DMS79 (cell line): ENCODE measurements at places on chromosomes 4 and X.

GRCh38 chr4:136078976-136079375 lies 1453.3 kb downstream of the PCDH18 start:
- DNase-seq, result no peak

GRCh38 chr4:184472614-184473498 lies 1.5 kb downstream of the IRF2 start:
- peak; percentile 17 for DNase-seq

- no peak for DNase-seq
Measured at GRCh38 chrX:4547213-4547836, 833.9 kb upstream of the PRKX start.

GRCh38 chr4:89289312-89289711 lies 18.3 kb downstream of the GPRIN3 start:
- no peak for DNase-seq

DNA sequence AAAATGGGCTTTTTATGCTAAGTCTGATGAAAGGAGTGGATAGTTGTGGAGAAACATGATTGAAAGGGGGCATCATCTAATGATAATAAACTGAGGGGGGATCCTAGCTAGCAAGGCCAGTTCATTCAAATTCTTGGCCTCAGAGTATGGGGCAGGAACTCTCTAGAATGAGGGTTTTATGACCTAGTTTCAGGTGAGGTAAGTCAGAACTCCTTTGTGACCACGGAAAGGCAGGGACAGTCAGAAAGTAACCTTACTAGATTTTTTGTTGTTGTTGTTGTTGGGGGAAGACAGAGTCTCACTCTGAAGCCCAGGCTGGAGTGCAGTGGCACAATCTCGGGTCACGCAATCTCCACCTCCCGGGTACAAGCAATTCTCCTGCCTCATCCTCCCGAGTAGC lies 1.5 kb upstream of the PAQR3 start:
- no peak for DNase-seq

GRCh38 chr4:116664198-116664597 lies 421.2 kb downstream of the TRAM1L1 start:
- no peak for DNase-seq

GRCh38 chr4:4858527-4859324 lies 739 bp upstream of the MSX1 start:
- DNase-seq, result no peak

- DNase-seq, result no peak
Measured at GRCh38 chr4:54140287-54140686, 40.3 kb downstream of the GSX2 start.

- no peak for DNase-seq
Measured at GRCh38 chrX:9995855-9996339, 28.7 kb downstream of the CLDN34 start.

- DNase-seq, result no peak
Measured at GRCh38 chrX:9465380-9466123, 694 bp downstream of the TBL1X start.

GRCh38 chr4:139301821-139302611 lies at the start of gene NDUFC1:
Gene NDUFC1 (minus strand): TSS chr4:139302477. CDS start chr4:139295798, 6,679 bp downstream.
- peak; percentile 21 for DNase-seq

GRCh38 chr4:165058666-165059065 lies 5.0 kb downstream of the TRIM75 start:
- no peak for DNase-seq

- DNase-seq, result no peak
Measured at GRCh38 chrX:109619771-109620170, 5.2 kb downstream of the KCNE5 start.

- no peak for DNase-seq
Measured at GRCh38 chr4:134189480-134189879, 12.1 kb downstream of the PABPC4L start.

- DNase-seq, result no peak
Measured at GRCh38 chr4:147578051-147578476, 39.1 kb upstream of the TMEM184C start.

GRCh38 chr4:112852601-112853000 lies 196.9 kb upstream of the ANK2 start:
- no peak for DNase-seq

DNA sequence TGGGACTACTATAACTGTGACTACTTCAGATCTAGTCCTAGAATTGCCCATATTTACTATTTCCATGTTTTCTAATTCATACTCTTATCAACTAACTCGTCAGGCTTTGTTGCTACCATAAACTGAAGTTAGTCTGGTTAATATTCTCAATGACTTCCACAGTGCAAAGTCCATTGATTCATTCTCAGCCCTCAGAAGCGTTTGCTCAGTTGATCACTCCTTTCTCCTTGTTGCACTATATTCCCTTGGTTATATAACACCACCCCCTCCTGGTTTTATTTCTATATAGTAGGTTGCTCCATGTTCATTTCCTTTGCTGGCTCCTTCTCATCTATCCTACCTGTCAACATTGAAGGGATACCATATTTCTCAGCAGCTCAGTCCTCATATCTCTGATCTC lies 27.2 kb upstream of the SLC6A14 start:
- no peak for DNase-seq

- DNase-seq, result no peak
Measured at GRCh38 chr4:8422327-8422726, 18.2 kb downstream of the ACOX3 start.

DNA sequence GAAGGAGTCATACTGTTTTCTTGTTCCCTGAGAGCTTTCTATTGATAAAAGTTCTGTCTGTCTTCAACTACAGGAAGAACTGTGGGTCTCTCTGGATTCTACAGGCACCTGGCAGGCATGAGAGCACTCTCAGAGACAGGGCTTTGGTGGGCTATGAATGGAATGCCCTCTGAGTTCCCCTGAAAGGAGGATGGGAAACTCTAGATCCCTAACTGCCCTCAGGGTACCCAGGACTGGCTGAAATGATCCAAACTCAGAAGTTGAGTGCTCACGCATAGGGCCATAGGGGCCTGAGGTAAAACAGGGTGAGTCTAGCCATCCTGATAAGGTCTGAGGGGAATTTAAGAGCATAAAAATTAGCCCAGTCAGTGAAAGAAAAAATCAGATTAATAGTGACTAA lies 59.0 kb upstream of the SCRG1 start:
- DNase-seq, result no peak

DNA sequence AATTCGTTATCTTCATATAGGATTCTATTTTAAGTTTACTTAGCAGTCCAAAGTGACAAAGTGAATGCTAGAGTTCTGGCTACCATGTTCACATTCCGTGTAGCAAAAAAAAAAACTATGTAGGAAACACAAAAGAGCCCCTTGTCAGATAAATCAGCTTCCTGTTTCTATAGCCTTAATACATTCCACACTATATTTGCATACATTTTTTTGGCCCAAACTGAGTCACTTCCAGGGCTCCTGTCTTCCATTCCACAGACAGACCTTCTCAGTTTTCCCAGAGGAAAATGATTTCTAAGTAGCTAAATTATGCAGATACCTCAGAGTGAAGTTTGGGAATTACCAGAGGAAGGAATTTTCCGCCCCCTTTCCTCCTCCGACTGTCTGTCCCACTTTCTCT lies 841.9 kb upstream of the HS3ST1 start:
- no peak for DNase-seq

- no peak for DNase-seq
Measured at GRCh38 chr4:141074098-141074878, 59.0 kb downstream of the RNF150 start.

DNA sequence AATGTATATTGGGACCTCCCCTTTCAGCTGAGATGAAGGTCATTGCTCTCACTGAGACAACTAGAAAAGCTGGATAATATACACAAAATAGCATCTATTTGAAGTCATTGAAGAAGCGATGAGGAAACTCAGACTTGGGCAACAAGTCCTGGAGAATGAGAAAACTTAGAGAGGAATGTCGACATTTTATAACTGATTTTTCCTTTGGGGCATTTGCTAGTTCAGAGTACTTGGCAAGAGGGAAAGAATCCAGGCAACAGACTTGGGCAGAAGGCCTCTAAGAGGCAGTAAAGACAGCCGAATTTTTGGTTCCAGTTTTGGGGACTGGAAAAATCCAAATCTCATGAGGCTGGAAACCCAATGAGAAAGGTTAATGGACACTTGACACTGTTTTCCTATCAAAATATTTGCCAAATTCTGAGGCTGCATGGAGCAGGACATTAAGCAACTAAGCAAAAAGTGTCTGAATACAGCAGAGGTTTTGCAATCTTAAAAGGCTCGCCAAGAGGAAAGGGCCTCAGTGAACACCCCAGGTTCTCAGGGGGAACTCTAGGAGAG lies 21.0 kb upstream of the ANXA5 start:
- no peak for DNase-seq

DNA sequence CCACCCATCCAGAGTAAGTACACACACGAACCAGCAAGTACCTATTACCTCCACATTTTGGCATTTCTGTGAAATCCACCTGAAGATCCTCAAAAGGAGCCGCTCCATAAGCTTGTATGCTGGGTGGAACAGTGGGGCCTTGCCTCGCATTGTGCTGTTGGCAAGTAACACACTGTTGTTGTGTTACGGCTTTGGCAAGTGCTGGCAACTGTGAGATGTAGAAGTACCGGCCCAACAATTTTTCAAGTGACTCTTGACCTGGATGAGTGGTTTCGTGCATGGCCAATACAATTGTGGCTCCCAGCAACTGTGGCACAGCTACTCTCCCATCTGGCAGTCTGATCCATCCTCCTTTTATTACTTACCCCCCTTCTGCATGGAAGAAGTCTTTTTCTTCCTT lies 128.7 kb downstream of the CCNB3 start:
- DNase-seq, result peak; percentile 32

DNA sequence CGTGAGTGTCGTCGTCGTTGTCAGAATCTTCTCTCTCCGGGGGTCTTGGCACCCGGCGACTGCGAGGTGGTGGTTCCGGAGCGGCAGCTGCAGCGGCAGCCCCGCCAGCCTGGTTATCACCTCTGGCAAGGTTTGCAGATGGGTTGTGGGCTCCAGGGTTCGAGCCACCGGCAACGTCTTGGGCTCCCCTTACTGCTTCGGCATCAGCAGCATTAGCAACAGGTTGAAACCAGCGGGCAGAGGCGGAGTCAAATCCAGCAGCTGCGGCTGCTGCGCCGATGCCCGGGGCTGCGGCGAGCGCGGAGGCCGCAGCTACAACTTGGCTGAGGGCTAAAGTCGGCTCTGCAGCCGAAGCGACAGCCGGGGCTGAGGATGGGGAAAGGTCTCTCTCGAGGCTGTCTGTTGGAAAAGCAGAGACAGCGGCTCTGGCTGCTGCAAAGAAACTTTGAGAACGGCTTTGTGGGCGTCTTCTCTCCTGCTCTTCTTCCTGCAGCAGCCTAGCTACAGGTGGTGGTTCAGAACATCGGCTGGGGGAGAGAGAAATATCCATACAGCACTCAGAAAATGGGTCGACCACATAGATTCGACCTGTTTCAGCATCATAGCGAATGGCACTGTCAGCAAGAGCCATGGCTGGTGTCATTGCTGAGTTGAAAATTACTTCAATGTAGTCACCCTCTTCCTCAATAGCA lies 3.6 kb downstream of the IRS4 start:
- DNase-seq, result no peak

DNA sequence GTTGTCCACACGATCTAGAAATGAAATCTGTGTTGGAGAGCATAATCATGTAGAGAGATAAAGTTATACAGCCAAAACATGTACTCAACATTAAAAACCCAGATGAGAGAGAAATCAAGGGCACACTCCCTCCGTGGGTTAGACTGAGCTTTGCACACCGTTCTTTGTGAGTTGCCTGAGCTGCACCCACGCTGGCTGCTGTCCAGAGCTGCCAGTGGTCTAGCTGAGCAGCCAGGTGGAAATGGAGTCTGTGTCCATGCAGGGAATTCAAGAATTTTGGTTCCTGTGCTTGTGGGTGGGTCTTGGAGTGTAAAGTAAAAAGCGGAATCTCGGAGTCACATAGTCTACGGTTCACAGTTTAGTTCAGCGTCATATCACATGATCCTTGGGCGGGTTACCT lies 84.6 kb downstream of the GPR143 start:
- DNase-seq, result no peak

- no peak for DNase-seq
Measured at GRCh38 chrX:24435060-24435459, 30.0 kb upstream of the PDK3 start.

GRCh38 chrX:114152130-114152529 lies 431.8 kb upstream of the HTR2C start:
- no peak for DNase-seq

DNA sequence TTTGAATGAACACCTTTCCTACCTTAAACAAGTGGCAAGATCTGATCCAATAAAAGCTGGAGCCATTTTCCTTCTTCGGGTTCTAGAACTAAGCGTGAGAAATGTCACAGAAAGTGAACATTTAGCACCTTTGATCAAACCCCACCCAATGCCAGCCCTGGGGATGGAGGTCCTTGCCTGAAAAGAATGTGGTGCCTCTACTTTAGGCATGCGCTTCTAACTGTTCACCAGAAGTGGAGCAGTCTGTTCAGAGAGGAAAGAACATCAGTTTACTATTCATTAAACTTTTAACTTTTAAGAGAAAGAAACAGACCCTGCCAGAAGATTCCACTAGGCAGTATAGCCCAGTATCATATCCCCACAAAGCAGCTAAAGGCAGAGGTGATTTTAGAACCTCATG lies 75.9 kb downstream of the INTS12 start:
- DNase-seq, result no peak

GRCh38 chr4:6180841-6181631 lies 19.3 kb downstream of the JAKMIP1 start:
- no peak for DNase-seq

DNA sequence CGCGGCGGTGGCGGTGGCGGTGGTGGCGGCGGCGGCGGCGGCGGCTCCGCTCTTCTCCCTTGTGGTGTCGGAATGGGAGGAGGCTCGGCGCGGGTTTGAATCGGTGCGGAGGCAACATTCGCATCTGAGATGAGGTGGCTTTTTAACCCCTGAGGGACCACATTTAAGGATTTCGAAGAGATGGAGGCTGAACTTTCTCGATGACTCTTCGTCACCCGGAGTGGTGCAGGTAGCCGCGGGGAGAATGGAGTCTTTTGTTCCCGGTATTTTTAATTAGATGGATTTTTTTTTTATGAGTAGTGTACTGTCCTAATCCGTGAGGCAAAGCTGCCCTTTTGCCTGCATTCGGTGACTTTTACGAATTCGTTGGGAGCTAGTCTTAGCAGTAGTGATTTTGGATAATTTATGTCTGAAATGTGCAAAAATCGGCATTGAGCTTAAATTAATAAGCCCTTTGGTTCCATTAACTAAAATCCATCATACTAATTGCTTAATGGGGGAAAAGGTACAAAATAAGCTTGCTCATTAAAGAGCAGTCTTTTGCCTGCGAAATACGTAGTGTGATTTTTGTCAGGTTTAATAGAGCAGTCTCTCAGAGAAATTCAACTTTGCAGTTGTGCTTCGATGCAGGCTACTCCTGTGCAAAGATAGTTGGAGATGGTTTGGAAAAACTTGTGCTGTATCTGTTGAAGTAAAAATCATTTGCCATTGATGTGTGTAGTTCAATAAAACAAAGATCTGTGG lies 206.2 kb downstream of the TENM3 start:
- DNase-seq, result no peak

DNA sequence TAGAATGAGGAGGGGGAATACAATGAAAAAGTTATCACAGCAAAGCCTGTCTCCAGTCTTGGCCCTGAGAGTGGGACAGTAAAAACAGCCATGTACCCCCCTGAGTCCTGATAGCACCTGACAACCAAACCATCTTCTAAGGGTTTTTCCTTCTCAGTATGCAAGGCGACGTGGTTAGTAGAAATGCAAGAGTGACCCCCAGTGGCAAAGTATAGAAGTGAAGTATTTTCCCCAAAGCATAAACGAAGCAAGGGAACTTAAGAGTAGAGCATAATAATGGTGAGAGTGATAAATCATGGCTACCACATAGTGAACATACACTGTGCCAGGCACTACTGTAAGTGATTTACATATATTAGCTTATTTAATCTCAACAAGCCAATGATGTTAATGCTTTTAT lies 52.8 kb downstream of the FAM47C start:
- no peak for DNase-seq
